ENCODE measurements at places on chromosomes 12 and 14.

DNA sequence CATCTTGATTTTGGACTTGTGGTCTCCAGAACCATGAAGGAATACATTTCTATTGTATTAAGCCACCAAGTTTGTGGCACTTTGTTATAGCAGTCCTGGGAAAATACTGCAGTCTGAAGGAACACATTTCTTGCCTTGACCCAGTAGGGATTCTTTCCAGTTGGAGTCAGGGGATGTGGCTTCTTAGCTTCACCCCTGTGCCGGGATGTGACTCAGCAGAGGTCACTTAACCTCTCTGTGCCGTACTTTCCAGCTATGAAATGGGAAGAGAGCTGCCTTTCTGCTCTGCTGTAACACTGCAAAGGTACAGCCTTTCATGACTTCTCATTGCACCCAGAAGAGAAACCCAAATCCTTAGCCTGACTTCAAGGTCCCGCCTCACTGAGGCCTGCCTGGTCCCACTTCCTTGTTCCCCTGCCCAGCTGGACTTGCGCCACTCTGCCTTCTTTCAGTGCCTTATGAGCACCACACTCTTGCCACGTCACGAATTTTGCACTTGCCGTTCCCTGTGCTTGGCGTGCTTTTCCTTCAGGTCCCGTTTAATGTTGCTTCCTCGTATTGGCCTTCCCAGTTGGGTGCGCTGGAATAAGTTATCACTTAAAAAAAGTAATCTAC is 24.2 kb downstream of the CHST11 start:
- DNase-seq: no peak

DNA sequence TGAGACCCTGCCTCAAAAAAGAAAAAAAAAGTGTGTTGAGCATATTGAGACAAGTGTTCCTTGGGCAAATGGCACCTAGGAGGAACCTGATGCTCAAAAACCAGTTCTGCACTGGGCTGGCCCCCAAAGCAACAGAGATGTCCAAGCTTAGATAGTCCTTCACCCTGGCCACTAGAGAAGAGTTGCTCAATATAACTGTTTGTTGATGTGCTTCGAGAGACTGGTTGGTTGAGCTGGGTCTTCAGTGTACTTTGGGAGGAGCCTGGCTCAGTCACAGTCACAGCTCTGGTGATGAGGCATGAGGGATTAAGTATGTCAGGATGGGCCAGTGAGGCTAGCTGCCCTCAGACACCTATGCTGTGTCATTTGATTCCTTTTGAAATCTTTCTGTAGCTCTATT is 38.0 kb downstream of the SLC2A14 start:
- DNase-seq: no peak

GRCh38 chr12:49068879-49069506 is 786 bp downstream of the RHEBL1 start:
- DNase-seq: no peak

GRCh38 chr14:23800811-23801210 is 152.8 kb upstream of the DHRS4 start:
- DNase-seq: no peak

GRCh38 chr14:73025544-73025943 is 1.4 kb downstream of the ZFYVE1 start:
- no peak for DNase-seq

GRCh38 chr12:53659571-53659981 is 16.3 kb downstream of the ATP5MC2 start:
- no peak for DNase-seq

DNA sequence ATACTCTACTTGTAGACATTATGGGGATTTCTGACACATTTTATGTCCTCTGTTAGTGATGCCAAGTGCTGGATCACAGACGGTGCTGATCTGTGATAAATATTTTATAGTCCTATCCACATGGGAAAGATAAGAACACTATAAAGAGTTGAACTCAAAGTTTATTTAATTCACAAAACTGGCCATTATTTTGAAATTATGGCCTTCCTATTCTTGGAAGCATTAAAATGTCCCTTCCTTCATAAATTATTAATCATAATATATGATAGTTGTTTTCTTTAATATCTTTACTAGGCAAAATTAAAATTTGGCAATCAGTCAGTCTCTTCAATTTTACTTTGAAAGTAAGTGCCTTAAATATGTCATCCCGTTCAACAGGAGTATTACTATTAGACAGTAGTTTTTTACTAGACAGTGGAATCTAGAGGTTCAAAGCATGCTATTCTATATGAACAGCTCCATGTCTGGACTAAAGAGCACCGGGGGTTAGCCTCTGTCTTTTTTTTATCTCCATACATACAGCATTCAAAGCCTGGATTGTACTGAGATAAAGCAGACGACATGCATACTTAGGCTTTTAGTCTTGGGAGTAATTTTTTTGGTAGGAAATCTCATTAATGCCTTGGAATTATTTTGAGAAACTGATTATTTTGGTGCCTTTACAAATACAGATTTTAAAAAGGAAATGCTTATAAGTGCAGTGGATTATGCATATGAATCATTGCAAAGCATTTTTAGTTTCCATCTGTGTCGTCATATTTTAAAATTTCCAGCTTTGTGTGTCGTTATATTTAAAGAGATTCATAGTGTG is 306.1 kb upstream of the RGS6 start:
- DNase-seq: no peak
